ENCODE measurements at places on chromosomes 3 and 15. TPM values are rescaled to one million over a fixed set of nuclear protein-coding genes. Genes with fewer than 3 reads are reported as not detected.

GRCh38 chr3:57951066-57951882 lies 56.9 kb upstream of the FLNB start:
- peaks cover 53% of the 10 kb centered on the region for H3K4me1 ChIP-seq
- H3K4me3 ChIP-seq = no peak overlapping the region
- H3K36me3 ChIP-seq = no peaks in the 10 kb centered on the region
- H3K27me3 ChIP-seq = no peaks in the 10 kb centered on the region
- DNase-seq = peak; percentile 72

DNA sequence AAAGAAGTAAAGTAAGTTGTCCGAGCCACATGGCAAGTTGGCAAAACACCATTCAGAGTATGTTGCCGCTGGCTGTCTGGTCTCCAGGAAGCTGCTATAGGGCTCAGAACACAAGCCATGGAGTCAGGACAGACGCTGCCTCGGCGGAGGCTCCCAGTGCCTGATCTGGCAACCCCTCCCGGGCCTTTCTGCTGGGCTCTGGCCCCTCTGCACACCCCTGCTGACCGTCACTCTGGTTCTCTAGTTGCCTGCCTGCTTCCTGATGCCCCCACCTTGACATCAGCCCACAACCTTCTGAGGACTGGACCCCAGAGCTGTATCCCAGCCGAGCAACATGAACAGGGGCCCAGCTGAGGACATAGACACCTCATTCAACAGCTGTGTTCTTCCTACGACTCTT lies 39.1 kb downstream of the MGLL start:
- H3K27me3 ChIP-seq = no peaks in the 10 kb centered on the region
- no peak overlapping the region for H3K4me3 ChIP-seq
- peaks cover 44% of the 10 kb centered on the region for H3K4me1 ChIP-seq
- peaks cover 30% of the 10 kb centered on the region for H3K36me3 ChIP-seq

DNA sequence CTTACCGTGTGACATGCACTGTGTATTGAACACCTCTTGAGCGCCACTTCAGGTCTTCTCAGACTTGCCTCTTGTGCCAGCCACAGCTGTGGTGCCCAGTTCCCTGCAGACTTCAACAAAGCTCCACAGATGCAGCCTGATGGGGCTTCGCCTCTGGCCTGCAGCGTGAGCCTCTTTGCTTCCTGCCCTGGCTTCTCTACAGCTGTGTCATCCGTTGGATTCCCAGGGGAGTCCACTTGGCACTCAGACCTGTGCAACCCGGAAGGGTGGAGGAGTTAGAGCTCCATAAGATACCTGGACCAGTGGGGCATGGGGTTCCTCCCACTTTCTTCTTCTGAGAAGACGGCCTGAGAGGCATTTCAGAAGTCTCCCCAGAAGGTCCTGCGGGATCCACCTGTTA lies 57.7 kb upstream of the BNIP2 start:
- DNase-seq = no peak
- H3K4me3 ChIP-seq = no peak overlapping the region
- no peaks in the 10 kb centered on the region for H3K4me1 ChIP-seq
- H3K27ac ChIP-seq = no peak overlapping the region
- peaks cover 7% of the 10 kb centered on the region for H3K27me3 ChIP-seq

- H3K27me3 ChIP-seq = no peaks in the 10 kb centered on the region
- no peaks in the 10 kb centered on the region for H3K4me1 ChIP-seq
- DNase-seq = no peak
- no peaks in the 10 kb centered on the region for H3K36me3 ChIP-seq
- H3K4me3 ChIP-seq = no peak overlapping the region
These were observed 567.2 kb upstream of the NECTIN3 start for GRCh38 chr3:110504401-110504800.

GRCh38 chr3:66483409-66483906 lies 17.4 kb downstream of the LRIG1 start:
- no peak for DNase-seq
- H3K27me3 ChIP-seq = no peaks in the 10 kb centered on the region
- H3K27ac ChIP-seq = no peak overlapping the region
- no peaks in the 10 kb centered on the region for H3K36me3 ChIP-seq
- no peak overlapping the region for H3K4me3 ChIP-seq

The LRRK1 gene
- 3.7 TPM for total RNA-seq

The SCN11A gene
- not detected for total RNA-seq

- no peaks in the 10 kb centered on the region for H3K4me1 ChIP-seq
- H3K36me3 ChIP-seq = no peaks in the 10 kb centered on the region
- H3K27me3 ChIP-seq = no peaks in the 10 kb centered on the region
These were observed 170.2 kb downstream of the GMNC start for GRCh38 chr3:190692256-190692655.

GRCh38 chr15:71463156-71463665 lies 347.1 kb upstream of the NR2E3 start:
- DNase-seq = no peak
- H3K4me1 ChIP-seq = no peaks in the 10 kb centered on the region
- no peaks in the 10 kb centered on the region for H3K27me3 ChIP-seq
- no peak overlapping the region for H3K4me3 ChIP-seq
- H3K36me3 ChIP-seq = no peaks in the 10 kb centered on the region

The HDC gene
- total RNA-seq = not detected

DNA sequence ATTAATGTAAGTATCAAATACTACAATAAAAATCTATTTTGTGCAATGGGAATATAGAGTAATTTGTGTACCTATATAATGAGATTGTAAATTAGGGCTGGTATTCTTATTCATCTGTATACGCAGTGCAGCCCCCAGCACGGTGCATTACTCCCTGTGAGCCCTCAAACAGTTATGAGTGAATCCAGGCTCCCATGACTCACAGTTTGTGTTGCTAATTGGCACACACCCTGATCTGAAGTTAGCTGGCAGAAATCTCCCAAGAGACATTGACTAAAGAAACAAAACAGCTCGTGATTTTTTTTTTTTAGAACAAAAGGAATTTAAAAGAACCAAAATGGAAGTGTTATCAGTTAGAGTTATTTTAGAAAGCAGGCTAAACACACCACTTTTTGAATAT lies 15.7 kb downstream of the GK5 start:
- no peaks in the 10 kb centered on the region for H3K27me3 ChIP-seq
- H3K4me3 ChIP-seq = no peak overlapping the region
- peaks cover 18% of the 10 kb centered on the region for H3K4me1 ChIP-seq
- H3K36me3 ChIP-seq = peaks cover 43% of the 10 kb centered on the region

The DNAH12 gene
- total RNA-seq = not detected

- H3K27me3 ChIP-seq = no peaks in the 10 kb centered on the region
- no peaks in the 10 kb centered on the region for H3K4me1 ChIP-seq
- H3K27ac ChIP-seq = no peak overlapping the region
- no peaks in the 10 kb centered on the region for H3K36me3 ChIP-seq
- no peak for DNase-seq
These were observed 86.1 kb downstream of the PLCH1 start for GRCh38 chr3:155658671-155659261.

- no peaks in the 10 kb centered on the region for H3K36me3 ChIP-seq
- no peaks in the 10 kb centered on the region for H3K27me3 ChIP-seq
- H3K27ac ChIP-seq = no peak overlapping the region
- H3K4me3 ChIP-seq = no peak overlapping the region
These were observed 621.8 kb downstream of the ZIC1 start for GRCh38 chr3:148030975-148031374.

GRCh38 chr15:50046159-50046558 lies 72.9 kb downstream of the ATP8B4 start:
- no peak overlapping the region for H3K4me3 ChIP-seq
- no peak for DNase-seq
- no peak overlapping the region for H3K27ac ChIP-seq
- H3K36me3 ChIP-seq = no peaks in the 10 kb centered on the region
- H3K27me3 ChIP-seq = no peaks in the 10 kb centered on the region

The XYLB gene
- total RNA-seq = 3.0 TPM

The ZPLD1 gene
- not detected for total RNA-seq

- H3K4me3 ChIP-seq = no peak overlapping the region
- no peaks in the 10 kb centered on the region for H3K36me3 ChIP-seq
- H3K4me1 ChIP-seq = no peaks in the 10 kb centered on the region
- no peak for DNase-seq
These were observed 32.2 kb downstream of the DNAAF4 start for GRCh38 chr15:55475842-55476241.

The CD276 gene
- 81.2 TPM for total RNA-seq

DNA sequence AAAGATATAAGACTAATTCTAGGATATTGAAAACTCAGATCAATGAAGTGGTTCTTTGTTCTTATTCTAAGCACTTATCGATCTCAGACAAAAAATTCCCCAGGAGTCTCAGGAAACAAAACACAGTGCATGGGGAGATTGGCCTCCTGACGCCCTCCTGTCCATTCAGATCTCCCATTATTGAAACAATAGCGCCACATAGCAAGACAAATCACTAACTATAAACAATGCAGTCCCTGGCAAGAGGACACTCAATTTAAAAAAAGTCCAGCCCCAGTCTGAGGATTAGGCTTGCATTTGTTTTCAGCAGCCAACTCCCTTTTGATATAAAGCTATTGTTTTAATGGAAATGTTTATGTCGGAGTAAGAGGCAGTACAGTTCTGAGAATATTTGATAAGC lies 528.2 kb downstream of the GABRG3 start:
- no peaks in the 10 kb centered on the region for H3K36me3 ChIP-seq
- no peaks in the 10 kb centered on the region for H3K27me3 ChIP-seq
- no peaks in the 10 kb centered on the region for H3K4me1 ChIP-seq

DNA sequence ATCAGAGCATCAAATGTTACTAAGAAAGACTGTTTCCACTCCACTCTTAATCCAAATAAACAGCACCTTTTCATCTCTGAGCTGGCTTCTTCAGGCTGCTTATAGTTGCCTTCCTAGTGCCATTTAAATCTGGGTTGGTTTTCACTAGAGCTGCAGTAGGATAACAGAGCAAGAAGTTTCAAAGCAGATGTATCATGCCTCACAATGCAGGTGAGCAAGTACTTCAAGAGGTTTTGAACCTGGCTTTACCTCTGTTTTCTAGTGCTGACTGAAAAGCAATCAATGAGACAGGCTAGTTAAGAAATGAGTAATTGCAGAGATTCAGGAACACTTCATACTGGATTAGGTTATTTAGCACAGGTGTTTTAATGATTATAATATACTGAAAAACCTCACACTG lies 147.7 kb upstream of the SATB1 start:
- DNase-seq = no peak
- H3K4me3 ChIP-seq = no peak overlapping the region
- no peak overlapping the region for H3K27ac ChIP-seq
- H3K27me3 ChIP-seq = no peaks in the 10 kb centered on the region
- no peaks in the 10 kb centered on the region for H3K36me3 ChIP-seq
- H3K4me1 ChIP-seq = no peaks in the 10 kb centered on the region

- no peaks in the 10 kb centered on the region for H3K36me3 ChIP-seq
- DNase-seq = no peak
- no peak overlapping the region for H3K4me3 ChIP-seq
- no peaks in the 10 kb centered on the region for H3K27me3 ChIP-seq
- H3K4me1 ChIP-seq = peaks cover 10% of the 10 kb centered on the region
These were observed 36.4 kb upstream of the ABHD2 start for GRCh38 chr15:89051875-89052274.

DNA sequence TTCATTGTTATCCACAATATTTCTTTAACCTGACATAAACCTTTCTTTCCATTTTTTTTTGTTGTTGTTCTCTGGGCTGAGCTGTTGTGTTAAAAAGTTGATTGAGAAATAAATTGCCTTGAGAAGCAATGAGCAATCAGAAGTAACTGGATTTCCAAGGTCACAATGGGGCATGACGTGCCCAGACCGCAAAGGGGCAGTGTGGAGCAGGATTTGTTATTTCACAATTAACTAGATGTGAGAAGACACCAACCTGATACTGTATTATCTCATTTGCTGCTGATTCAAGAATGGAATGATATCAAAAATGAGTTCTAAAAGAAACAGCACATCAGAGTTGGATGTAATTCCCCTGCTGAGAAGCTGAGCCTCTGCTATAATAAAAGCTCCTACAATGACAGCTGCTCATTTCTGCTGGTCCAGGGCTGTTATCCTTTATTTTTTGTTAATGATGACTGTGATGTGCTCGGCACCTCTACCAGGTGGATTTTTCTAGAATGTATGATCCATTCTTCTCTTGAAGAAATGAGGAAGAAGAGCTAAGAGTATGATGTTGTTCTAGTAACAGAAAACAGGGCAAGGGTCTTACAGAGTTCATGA lies 28.1 kb downstream of the CPNE4 start:
- no peak overlapping the region for H3K4me3 ChIP-seq
- no peak overlapping the region for H3K27ac ChIP-seq
- no peaks in the 10 kb centered on the region for H3K27me3 ChIP-seq
- no peaks in the 10 kb centered on the region for H3K4me1 ChIP-seq
- no peak for DNase-seq
- H3K36me3 ChIP-seq = no peaks in the 10 kb centered on the region

- H3K27me3 ChIP-seq = no peaks in the 10 kb centered on the region
- no peak overlapping the region for H3K27ac ChIP-seq
- H3K36me3 ChIP-seq = peaks cover 11% of the 10 kb centered on the region
- peaks cover 34% of the 10 kb centered on the region for H3K4me1 ChIP-seq
- no peak overlapping the region for H3K4me3 ChIP-seq
These were observed 25.7 kb downstream of the FYCO1 start for GRCh38 chr3:45969953-45970352.

DNA sequence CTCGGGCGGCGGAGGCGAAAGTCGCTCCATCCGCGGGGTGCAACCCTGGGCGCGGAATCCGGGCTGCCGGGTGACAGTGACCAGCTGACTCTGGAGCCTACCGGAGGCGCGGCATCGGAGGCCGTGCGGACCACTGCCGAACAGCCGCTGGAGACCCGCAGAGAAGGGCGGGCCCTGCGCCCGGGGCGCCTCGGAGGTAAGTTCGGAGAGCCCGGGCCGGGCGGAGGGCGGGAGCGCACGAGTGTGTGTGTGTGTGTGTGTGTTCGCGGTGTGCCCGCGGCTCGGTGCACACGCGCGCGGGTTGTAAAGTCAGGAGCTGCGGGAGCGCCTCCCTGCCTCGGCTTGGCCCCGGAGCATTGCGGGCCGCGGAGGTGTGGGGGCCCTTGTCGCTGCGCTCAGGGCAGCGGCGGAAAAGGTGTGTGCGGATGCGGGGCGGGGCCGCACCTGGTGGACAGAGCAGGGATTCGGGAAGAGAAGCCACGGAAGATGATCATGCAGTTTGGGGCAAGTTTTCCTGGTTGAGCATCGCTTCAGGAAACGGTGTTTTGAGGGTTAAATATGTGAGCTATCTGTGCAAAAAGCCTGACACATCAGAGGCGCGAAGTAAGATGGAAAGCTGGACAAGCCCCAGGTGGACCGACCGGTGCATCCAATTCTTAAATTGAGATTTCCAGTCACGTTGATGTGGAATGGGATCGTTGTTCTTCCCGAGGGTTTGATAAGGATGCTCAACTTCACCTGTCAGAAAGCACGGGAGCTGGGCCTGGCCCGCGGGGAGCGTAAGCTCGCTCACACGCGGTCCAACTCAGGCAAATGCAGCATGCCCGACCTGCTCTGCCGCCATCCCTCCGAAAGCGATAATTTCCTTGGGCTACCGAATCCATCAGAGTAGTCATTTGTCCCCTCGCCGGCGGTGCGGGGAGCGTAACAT lies 474 bp downstream of the MINAR1 start:
- peaks cover 55% of the 10 kb centered on the region for H3K27me3 ChIP-seq
- no peak overlapping the region for H3K27ac ChIP-seq
- peak; percentile 20 for DNase-seq

DNA sequence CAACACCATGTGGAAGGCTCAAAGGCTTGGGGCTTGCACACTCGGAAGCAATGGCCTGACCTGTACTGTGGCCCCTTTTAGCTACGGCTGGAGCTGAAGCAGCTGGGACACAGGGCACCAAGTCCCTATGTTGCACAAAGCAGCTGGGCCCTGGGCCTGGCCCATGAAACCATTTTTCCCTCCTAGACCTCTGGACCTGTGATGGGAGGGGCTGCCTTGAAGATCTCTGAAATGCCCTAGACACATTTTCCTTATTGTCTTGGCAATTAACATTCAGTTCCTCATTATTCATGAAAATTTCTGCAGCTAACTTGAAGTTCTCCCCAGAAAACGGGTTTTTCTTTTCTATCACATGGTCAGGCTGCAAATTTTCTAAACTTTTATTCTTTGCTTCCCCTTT lies 85.6 kb upstream of the ALDH1A3 start:
- no peaks in the 10 kb centered on the region for H3K4me1 ChIP-seq
- H3K27me3 ChIP-seq = no peaks in the 10 kb centered on the region
- no peak overlapping the region for H3K4me3 ChIP-seq
- no peaks in the 10 kb centered on the region for H3K36me3 ChIP-seq

Measured in SJSA1 (cell line).